ENCODE measurements at places on chromosomes 13 and 19.

- no peak for DNase-seq
These were observed 4.2 kb downstream of the POU4F1 start for GRCh38 chr13:78598966-78599644.

DNA sequence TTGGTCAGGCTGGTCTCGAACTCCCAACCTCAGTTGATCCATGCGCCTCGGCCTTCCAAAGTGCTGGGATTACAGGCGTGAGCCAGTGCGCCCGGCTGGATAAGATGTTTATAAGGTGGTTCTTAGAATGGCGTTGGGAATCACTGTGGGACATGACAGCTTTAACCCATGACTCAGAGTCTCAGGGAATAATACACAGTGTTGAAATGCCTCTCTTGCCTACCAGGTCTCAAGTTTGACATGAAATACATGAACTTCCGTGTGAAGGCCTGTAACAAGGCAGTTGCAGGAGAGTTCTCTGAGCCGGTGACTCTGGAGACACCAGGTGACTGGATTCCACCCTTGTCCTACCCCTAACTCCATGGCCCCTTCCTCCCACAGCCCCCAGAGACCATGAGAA lies 12.6 kb downstream of the FSD1 start:
- no peak for DNase-seq

DNA sequence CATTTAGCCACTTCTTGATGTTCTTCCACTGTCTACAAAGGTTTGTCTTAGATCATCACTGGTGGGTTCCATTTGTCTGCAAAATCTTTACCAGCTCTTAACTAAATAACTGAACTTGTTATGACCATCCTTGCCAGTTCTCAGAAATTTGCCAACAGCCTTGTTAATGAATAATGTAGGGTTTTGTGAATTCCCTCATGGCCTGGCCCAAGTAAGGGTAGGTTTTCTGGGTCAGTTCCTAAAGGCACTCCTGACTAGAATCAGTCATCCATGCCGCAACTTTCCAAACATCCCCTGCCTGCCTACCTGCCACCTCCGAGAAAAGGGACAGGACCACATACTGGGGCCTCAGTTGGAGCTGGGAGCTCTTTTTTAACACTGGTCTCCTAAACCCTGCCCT lies 4.0 kb downstream of the COL4A1 start:
- no peak for DNase-seq

DNA sequence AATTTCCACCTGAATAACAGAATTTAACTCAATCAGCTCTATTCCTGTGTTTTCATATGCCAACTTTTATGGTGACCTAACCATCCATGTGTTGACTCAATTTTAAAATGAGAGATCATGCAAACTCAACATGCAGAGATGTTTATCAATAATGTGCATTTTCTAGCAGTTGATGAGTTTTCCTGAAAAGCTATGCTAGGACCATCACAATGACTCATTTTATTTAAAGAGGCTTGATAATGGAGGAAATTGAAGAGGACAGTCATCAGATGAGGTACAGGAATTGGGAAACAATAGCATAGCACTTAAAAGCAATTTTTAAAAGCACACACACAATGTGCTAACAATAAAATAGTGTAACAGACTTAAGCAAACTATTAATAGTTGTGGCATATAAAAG lies 127.1 kb downstream of the VWA8 start:
- DNase-seq = peak; percentile 30

- no peak for DNase-seq
These were observed 83.3 kb upstream of the OLFM4 start for GRCh38 chr13:52945348-52945747.

GRCh38 chr19:6654347-6655310 lies 15.3 kb downstream of the TNFSF14 start:
- no peak for DNase-seq

GRCh38 chr13:110875241-110875640 lies 39.6 kb downstream of the ANKRD10 start:
- DNase-seq = no peak

DNA sequence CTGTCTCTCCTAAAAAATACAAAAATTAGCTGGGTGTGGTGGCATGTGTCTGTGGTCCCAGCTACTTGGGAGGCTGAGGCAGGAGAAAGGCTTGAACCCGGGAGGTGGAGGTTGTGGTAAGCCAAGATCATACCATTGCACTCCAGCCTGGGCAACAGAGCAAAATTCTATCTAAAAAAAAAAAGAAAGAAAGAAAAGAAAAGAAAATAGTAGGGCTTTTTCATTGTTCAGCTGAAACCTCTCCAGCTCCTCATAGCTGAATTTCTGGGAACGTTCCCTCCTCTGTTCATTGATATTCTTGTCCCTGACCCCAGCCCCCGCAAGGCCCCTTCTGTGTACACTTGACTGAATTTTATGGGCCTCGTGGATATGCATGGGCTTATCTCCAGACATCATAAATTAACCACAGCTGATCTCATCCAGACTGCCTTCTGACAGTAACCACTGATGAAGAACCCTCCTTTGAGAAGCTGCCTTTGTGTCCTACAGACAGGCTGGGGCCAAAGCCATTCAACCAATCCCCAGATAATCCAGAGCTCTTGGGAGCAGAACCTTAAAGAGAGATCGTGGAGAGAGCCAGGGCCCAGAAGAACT lies at the start of gene ELSPBP1:
Gene ELSPBP1, plus strand, starts transcription at position 424 of the 594 bp plus-strand sequence. CDS start 14,036 bp downstream, outside the sequence.
- peak; percentile 4 for DNase-seq

- DNase-seq = no peak
These were observed 763.2 kb upstream of the SPRY2 start for GRCh38 chr13:81104035-81104715.

DNA sequence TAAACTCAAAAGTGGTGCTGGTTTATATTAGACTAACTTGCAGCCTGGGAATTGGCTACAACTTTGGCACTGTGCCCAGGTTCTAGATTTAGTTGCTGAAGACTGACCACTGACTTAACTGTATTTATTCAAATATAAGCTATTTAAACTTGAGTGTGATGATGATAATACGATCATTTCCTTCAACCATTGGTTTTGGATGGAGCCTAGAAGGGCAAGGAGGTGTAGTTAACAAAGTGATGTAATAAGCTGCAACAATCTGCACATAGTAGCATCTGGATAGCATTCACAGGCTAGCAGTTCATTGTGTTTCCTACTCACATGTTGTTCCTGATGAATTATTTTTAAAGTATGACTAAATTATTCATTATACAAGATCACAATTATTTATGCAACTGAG lies 55.2 kb upstream of the DACH1 start:
- no peak for DNase-seq

DNA sequence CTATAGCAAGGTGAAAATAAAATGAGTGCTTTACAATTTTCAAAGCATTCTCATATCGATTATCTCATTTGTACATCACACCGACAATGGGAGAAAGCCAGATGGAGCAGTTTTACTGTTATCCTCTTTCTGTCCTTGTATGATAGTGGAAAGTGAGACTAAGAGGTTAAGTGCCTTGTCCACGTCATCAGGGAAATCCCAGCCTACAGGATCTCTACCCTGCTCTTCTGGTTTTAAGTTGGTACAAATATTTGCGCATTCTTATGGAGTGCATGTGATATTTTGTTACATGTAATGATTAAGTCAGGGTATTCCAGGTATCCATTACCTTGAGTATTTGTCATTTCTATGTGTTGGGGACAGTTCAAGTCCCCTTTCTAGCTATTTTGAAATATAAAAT lies 12.4 kb upstream of the ENOX1 start:
- DNase-seq = no peak

DNA sequence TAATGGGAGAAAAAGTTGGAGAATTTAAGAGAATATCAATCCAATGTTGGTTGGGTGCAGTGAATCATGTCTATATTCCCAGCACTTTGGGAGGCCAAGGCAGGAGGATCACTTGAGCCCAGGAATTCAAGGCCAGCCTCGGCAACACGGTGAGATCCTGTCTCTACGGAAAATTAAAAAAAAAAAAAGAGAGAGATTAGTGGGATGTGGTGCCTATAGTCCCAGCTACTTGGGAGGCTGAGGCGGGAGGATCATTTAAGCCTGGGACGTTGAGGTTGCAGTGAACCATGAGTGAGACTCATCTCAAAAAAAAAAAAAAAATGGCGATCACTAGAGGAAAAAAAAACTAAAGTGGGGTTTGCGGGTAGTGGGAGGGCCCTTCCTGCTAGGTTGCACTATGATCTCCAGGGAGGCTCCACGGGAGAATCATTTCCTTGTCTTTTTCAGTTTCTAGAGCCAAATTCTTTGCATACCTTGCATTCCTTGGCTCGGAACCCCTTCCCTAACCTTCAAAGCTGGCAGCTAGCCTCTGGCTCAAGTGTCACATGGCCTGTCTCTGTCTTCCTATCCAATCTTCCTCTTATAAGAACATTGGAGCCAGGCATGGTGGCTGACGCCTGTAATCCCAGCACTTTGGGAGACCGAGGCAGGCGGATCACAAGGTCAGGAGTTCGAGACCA lies 5.8 kb upstream of the ERCC2 start:
- peak; percentile 99 for DNase-seq

DNA sequence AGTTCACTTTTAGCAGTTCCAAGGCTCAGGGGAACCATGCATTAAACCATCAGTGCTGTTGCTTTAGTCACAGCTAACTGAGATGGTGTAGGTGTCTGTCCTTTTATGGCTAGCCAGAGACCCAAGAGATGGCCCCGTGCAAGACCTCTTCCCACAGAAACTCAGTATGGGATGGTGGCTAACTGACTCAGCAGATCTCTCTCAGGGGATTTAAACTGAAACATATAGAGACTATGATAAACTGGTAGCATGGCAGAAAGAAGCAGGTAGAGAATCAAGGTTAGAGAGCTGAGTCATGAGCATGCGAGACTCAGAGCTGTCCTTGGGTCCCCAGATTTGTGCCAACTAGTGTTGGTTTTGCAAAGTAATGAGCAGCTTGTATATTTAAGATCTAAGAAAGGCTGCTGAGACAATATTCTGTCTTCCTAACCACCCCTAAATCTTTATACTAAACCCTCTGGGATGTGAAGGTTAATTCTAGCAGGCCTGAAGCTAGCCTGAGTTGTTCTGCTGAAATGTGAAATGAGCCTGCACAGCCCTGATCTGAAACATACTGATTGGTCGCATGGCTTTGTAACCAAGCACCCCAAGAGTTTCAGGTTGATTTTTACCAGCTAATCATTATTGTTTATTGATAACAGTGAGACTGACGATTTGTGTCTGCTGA lies 6.5 kb upstream of the SCEL start:
- no peak for DNase-seq

DNA sequence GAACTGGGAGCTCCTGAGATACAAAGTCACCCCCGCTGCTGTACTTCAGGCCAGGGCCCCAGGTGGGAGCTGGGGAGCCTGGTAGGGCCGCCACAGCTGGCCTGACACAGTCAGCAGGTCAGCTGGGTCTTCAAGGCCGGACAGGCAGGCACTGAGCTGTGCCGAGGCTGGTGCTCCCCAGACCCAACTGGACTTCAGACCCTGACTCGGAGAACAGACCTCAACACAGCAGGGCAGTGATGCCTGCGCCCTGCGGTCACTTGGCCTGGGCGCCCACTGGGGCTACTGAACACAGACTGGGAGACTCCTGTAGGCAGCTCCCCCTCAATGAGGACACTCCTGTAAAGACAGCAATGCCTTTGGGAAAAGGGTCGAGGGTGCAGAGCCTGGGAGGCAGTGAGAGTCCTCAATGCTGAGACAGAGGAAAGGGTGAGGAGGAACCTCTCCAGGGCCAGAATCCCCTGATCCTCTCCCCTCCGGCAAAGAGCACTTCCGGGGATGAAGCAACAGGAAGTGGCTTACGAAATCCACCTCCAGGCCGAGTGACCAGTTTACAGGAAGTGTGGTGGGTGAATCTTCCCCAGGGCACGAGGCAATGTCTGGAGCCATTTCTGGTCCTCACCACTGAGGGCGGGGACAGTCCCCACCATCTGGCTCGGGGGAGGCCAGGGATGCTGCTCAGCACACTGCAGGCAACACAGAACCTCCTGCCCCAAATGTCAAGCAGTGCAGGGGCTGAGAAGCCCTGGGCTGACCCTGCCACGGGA lies 40.8 kb upstream of the ISYNA1 start:
- DNase-seq = peak; percentile 97

- DNase-seq = no peak
These were observed 14.6 kb downstream of the SIGLEC7 start for GRCh38 chr19:51156710-51157109.

Measured in EH (cell line).